ENCODE measurements at places on chromosomes 5 and 9.

DNA sequence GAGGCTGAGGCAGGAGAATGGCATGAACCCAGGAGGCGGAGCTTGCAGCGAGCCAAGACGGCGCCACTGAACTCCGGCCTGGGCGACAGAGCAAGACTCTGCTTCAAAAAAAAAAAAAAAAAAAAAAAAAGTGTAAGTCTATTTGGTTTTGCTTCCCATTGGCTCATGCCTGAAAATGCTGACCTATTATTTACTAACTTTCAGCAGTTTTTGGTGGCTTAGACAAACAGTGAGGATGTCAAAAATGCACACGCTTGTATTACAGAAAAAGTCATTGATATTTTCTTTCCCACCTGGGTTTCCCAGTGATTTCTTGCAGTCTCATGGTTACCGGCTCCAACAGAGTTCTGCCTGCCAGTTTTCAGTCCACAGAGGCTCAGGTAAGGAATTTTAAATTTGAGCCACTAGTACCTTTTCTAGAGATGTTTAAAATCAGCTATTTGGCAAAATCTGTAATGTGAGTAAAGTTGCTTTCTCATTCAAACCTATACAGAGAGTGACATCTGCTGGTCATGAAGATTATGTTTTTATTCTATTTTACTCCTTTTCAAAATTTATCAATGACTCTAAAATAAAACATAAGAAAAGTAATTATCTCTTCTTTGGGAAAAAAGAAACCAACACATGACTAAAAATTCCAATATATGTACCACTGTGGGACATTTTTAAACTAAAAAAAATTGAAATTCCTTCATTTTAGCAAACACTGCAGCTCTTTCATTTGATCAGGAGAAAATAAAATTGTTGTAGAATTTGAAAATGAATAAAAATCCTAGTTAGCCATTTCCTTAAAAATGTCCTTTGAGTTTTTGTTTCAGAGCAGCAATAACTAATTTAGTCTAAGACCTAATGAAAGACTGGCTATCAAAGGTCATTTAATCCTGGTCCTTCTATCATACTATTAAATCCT, 8.8 kb downstream of the FAM200C start:
- DNase-seq = no peak

GRCh38 chr9:105475302-105475701, 27.5 kb downstream of the FSD1L start:
- no peak for DNase-seq

GRCh38 chr5:78662323-78662722, 13.8 kb upstream of the LHFPL2 start:
- DNase-seq = no peak

GRCh38 chr5:179776411-179776938, 17.3 kb upstream of the LTC4S start:
- DNase-seq = no peak

DNA sequence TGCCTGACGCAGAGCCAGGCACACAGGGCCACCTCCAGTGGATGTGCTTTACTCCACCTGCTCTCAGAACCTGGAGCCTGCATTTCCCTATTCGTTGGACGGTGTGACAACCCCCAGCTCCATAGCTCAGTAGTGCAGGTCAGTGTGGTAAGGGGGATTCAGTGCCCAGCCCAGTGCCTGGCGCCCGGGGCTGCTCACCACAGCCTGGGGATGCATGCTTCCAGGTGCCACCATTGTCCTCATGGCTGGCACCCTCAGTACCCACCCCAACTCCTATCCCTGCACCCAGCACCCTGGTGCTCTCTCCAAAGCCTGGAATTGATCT, 32.8 kb upstream of the ADAMTS2 start:
- no peak for DNase-seq

DNA sequence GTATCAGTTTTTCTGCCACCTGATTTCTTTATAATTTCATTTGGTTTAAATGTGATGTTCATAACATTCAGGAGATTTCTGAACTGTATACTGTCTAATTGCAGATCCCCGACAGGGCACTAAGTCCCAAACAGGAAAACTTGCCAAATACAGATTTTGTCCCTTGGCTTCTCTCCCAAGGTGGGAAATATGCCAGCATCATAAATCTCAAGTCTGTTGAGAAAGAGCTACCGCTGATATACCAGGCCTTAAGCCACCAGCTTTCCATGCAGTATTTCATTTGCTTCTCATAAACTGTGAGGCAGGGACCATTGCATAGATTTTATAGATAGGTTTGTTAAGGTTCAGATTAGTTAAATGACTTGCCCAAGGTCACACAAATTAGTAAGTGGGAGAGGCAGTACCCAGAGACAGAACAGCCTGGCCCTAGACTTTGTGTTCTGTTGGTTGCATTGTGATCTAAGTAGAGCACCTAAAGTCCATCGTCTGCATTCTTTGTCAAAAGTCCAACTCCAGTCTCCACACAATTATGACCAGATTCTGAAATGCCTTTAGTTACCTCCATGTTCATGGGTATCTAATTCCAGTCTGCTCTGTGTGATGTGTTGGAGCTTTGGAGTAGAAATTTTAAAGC, 16.2 kb downstream of the GPR21 start:
- peak; percentile 22 for DNase-seq

GRCh38 chr9:93952119-93952783, 2.9 kb downstream of the BARX1 start:
- DNase-seq = no peak
